ENCODE measurements at places on chromosomes 6 and 20.

DNA sequence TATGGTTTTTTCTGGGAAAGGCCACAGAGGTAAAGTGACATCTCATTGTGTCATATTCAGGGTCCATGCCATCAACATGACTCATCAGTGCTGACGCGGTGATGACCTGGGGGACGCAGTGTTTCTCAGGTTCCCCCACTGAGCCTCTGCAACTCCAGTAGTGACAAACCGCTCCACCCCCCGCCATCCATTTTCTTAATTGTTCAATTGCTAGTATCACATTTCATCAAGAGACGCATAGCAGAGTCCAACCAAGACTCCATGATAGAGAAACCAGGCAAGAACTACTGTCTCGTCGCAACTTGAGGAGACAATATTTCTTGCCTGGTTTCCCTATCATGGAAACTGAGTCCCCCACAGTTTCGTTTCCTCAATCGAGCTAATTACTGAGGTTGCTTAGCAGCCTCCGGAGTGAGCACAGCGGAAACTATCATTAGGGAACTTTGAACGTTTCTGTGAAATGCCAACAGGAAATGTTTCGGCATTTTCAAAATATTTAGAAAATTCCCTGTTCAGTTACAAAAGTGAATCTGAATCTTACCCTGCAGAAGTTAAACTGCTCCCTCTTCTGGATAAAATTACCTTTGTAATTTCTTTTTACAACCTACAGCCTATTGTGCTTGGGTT is 12.2 kb upstream of the SERPINB1 start:
- DNase-seq, result no peak

- no peak for DNase-seq
Measured at GRCh38 chr20:32626859-32627636, 41.9 kb upstream of the NOL4L start.

- DNase-seq, result no peak
Measured at GRCh38 chr6:159890201-159890600, 587 bp upstream of the MAS1 start.

GRCh38 chr6:5054245-5054873 is 30.8 kb upstream of the PPP1R3G start:
- no peak for DNase-seq

- DNase-seq, result no peak
Measured at GRCh38 chr20:36548006-36548315, 6.6 kb downstream of the MYL9 start.

- DNase-seq, result no peak
Measured at GRCh38 chr20:8049310-8049709, 29.7 kb upstream of the TMX4 start.

GRCh38 chr6:45737331-45738056 is 278.2 kb downstream of the CLIC5 start:
- no peak for DNase-seq

DNA sequence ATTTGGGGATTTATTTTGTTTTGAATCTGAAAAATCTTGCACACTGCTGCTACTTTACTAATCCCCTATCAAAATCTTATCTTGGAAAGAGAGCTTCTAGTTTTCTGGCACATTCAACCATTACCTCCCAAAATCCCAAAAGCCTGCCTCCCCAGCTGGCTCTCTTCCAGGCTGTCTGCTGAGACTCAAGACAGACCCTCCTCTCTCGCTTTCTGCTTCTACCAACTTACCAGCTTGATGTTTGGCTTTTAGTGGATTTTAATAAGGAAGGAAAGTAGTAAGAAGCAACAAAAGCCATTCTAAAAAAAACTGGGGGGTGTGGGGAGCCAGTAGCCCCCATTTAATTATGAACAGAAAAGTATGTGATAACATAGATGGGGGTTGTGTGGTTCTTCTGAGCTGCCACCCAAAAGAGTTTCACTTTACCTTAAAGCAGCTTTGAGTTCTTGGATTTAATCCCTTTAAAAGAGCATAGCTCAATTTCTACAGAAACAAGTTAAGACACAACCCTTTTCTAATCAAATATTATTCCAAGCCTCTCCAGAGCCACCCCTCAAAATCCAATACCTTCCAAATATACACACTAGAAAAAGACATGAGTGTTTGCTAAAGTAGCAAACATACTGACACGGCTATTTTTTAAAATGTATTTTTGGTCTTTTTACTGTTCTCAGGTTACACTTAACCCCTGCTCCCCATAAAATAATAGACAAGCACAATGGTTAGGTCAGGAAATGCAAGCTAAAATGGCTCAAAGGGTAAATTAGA is 71.7 kb downstream of the ATP9A start:
- no peak for DNase-seq

DNA sequence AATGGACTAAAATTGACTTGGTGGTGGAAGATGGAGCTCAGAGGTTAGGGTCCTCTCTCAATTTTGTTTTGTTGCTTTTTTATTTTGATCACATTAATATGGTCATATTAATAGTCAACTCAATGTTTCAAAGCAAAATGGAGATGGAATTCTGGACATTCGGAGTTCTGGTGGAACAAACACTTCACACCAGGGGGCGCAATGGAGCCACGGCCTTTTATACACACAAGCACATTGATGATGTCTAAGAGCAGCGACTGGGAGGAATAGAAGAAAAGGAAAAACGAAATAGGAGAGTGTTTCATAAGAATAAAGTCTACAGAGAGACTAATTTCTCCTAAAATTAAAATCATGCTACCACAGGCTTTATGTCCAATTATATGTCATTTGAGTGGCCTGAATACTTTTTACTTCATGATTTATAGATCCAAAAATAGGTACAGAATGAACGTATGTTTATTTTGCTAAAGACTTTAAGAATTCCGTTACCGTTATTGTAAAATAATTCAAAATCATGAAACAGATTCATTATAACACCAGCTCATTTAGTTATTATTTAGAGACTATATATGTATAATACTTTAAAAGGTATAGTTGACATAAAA is 197.6 kb upstream of the SASH1 start:
- no peak for DNase-seq

DNA sequence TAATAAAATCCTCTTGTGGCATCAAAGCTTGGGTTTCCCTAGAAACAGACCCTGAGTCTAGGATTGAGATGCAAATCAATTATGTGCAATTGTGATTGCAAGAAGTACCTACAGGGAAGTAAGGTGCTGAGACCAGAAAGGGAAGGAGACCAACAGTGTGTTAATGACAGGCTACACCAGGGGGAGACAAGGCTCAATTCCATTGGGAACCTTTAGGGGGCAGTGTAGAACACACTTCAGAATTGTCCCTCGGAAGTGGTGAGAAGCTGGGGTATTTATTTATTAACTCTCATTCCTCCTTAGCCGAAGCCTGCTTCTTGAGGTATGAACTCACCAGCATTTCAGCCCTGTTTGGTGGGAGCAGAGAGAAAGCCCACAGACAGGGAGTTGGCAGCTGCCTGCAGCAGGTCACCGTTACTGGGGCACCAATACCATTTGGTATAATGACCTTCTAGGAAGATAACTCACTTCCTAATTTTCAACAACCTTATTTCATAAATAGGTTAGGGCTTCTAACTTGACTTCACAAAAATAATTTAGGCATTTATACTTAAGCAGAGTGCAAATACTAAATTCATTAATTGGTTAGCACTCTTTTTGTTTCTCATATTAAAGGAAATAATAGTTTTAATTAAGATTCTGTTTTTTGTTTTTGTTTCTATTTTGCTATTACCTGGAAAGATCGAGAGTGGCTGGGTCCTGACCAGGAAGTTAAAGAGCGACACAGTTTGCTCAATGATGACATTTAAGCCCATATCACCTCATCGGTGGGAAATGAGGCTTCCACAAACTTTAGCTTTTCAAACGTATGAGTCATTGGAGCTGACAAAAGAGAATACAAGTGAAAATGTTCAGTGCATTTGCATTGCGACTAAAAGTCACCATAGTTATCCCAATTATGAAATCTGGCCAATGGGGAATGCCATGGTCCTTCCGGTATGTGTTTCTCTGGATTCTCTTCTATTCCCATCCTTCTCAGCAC is 94.8 kb downstream of the BTBD3 start:
- no peak for DNase-seq

- no peak for DNase-seq
Measured at GRCh38 chr6:30842754-30843610, 41.3 kb upstream of the DDR1 start.

DNA sequence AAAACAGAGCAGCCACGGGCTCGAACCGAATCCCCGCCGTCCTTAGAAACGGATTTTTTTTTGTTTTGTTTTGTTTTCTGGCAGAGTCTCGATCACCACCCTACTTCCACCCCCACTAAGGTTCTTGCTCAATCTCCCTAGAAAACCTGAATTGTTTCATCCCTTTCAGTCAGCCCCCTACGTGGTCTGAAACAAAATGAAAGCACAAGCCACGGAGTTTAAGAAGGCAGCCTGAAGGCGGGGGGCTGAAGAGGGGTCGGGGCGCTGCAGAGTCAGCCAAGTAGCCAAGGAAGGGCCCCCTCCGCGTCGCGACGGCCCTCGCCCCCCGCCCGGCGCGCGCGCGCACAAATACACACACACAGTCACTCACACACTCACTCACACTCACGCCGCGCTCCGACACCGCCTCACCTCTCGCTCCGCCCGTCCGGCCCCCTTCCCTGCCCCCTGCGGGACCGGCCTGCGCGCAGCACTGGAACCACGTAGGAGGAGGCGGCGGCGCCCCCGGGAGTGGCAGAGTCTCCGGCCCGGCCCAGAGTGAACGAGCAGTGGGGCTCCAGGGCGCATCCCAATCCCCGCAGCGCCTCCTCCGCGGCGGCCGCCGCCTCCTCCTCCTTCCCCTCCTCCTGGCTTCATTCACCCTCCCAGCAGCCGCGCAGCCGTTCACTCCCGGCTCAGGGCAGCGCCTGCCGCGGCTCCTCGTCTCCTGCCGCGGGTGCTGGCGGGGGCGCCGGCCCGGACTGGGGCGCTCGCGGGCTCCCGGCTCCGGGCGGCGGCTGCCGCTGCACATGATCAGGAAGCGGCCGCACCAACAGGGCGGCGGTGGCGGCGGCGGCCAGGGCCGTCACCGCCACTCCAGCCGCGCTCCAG is 1.4 kb downstream of the ATXN1 start:
- peak; percentile 89 for DNase-seq

- no peak for DNase-seq
Measured at GRCh38 chr6:84877515-84878210, 113.3 kb upstream of the TBX18 start.

DNA sequence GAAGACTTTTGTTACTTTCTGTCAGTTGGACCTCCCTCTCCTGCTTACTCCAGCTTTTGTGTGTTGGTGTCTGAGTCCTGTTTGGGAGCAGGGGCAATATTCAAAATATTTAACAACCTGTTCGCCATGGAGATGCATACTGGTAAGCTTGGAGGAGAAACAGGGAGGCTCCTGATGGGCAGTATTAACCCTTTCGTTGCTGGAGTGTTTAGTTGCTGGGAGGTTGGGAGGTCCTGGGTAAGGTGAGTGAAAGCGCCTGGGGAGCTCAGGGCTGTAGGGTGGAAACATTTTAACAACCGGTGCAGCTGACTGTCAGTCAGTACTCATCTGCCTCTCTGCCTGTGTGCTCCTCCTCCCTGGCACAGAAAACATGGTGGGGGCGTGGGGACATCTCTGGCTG is 4.2 kb downstream of the TULP1 start:
- no peak for DNase-seq

All from type B pancreatic cell (in vitro differentiated cells).